ENCODE measurements at places on chromosomes 7 and 10.

DNA sequence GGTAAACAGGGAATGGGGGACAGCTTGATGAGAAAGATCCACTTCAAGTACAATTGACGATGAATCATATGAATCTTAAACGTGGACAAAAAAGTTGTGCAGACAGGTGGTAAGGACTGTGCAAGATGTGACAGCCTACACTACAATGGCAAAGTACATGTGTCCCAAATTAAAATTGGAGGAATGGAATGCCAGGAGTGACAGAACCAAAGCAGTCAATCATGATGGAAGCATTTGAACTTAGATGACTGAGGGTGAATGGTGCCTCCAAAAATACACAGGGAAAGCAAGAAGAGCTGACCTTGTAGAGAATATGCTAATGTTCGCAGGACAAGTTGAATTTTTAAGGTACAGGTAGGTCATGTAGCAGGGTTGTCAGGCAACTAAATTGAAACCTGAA, 150.3 kb upstream of the WNT16 start:
- no peak for DNase-seq

DNA sequence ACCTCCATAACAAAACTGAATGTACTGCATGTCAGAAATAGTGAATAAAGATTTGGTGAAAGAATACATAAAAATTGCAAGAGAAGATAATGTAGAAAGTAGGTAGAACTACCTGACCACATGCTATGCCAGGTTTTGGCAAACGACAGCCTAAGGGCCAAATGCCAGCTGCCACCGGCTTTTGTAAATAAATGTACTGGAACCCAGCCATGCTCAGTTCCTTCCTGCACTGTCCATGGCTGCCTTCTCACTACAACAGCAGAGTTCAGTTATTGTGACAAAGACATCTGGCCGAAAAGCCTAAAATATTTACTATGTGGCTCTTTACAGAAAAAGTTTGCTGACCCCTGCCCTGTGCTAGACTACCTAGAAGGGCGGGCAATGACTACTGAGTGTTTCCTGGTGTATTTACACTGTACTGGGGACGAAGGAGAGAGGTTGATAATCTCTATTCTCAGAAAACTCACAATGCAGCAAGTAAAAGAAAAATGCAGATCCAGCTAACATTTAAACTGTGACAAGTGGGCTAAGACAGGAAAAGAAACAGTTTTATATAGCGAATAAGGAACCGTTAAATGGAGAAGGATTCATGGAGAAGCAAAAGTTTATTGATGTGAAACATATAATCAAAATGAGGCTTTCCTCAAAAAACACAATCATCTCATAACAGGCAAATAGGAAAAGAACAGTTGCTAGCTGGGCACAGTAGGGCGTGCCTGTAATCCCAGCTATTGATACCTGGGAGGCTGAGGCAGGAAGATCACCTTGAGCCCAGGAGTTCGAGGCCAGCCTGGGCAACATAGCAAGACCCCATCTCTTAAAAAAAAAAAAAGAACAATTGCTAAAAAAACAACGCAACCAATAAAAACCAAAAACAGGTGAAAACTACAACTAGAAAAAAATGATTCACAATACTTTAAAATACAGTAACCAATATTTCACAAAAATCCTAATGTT, 13.7 kb downstream of the KIN start:
- no peak for DNase-seq

- no peak for DNase-seq
Measured at GRCh38 chr10:101120884-101121653, 10.0 kb upstream of the TLX1 start.

- no peak for DNase-seq
Measured at GRCh38 chr7:121401896-121402295, 5.8 kb upstream of the FAM3C start.

DNA sequence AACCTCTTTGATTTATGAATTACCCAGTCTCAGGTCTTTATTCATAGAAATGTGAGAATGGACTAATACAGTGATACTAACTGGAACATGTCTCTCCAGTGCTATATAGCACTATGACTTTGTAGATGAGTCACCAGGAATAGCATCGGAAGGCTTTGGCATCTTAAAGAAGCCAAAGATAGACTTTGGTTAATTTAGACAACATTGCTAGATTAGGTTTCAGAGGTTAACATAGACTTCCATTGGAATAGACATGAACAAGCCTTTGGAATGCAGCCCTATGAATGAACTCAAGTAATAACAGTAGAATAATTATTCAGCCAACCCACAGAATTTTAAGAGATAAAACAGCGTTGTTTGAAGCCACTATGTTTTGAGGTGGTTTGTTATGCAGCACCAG, 169.2 kb downstream of the HGF start:
- DNase-seq, result no peak

GRCh38 chr7:116434820-116435341, 64.7 kb upstream of the CAV2 start:
- no peak for DNase-seq

- DNase-seq, result no peak
Measured at GRCh38 chr7:112798274-112799159, 8.3 kb upstream of the TMEM168 start.

DNA sequence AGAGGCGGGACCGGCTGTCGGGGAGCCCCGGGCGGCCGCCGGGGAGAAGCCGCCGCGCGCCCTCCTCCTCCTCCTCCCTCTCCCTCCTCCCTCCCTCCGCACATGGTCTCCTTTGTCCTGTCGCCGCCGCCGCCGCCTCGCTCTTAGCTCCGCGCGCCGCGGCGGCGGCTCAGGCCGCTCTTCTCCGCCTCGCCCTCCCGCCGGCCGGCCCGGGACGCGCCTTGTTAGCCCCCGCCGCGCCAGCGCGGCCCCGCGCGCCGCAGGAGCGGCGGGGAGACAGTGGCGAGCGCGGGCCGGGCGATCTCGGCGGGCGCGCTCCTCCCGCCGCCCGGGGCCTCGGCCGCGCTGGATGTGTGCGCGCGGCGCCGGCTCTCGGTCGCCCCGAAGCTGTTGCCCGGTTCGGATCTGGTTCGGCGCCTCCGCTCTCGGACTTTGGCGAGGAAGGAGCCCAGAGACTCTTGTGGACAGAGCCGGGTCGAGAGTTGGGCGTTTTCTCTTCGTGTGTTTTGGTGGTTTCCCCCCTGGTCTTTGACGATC, 437.4 kb upstream of the GALNT17 start:
- peak; percentile 44 for DNase-seq

GRCh38 chr7:45670227-45670626, 96.1 kb downstream of the ADCY1 start:
- no peak for DNase-seq

DNA sequence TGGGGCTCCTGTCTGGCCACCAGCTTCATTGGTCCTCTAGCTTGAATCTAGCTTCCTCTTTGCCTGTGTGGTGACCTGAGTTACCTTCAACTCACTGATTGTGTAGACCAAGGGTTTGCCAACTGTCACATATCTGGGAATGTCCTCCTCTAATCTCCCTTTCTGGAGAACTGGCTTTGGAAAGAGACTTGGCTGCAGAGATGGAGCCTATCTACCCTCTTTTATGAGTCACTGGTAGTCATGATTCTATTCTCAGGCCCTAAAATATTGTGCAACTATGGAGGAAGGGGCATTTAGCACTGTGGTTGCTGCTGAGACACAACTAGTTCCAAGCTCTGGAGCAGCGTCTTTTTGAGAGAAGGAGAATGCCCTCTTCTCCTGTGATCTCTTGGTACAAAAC, 691.3 kb downstream of the KCNMA1 start:
- no peak for DNase-seq

DNA sequence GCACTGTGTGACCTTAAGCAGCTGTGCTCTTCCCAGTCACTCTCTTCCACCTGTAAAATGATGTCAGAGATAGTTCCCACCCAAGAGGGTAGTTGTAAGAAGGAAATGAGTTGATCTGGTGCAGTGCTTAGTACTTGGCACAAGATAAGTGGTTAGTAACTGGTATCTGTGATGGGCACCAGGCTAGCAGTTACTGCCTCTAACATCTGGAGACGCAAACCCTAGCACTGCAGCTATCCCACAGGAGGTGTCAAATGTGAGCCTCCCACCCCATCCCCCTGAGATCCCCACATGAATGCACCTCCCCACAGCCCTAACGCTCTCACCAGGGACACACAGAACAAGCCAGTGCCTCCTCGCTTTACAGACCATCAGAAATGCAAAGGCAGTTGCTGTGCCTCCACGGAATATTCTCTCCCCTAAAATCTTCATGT, 72.0 kb downstream of the KCNMA1 start:
- DNase-seq, result no peak

GRCh38 chr10:61633665-61634064, 29.1 kb upstream of the CABCOCO1 start:
- no peak for DNase-seq

- DNase-seq, result no peak
Measured at GRCh38 chr7:27689150-27689549, 26.5 kb upstream of the HIBADH start.

DNA sequence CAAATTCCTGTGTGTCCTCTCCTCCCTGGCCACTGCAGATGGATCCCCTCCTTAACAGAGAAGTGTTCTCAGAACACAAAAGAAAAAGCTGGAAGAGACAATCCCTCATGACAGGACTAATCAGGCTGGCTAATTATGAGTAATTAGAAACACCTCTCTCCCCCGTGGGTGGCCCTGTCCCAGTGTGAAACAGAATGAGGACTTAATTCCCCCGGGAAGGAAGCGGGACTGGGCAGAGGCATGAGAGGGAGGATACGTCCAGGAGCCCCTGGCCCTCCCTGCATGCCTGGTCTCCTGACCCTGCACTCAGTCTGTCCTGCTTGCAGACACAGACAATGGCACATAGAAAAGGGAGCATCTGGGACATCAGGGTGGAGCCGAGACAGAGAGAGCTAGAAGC, 7.6 kb upstream of the ADCYAP1R1 start:
- DNase-seq, result no peak

DNA sequence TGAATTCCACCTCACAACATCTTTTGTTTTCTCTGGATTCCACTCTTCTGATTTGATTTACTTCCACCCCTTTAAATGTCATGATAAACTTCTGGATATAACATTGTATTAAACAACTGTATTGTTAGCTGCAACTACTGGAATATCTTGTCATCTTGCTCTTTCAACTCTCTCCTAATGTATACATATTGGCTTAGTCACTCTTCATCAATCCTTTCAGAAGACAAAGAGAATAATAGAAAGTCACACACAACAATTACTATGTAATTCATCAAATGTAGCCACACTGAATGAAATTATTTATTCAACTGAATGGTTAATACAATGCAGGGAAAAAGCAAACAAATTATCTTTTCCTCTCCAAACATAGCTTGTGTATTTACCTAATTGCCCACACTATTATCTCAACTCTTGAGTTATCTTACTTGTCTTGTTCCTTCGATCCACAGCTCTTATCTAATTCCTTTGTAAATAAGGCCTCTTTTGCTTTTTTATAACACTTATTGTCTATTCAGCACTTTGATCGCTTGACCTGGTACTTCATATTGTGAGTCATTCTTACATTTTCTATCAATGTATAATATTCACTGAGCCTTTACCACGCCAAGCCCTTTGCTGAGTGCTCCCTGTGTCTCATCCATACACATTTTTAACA, 16.7 kb downstream of the SEMA3A start:
- DNase-seq, result no peak

DNA sequence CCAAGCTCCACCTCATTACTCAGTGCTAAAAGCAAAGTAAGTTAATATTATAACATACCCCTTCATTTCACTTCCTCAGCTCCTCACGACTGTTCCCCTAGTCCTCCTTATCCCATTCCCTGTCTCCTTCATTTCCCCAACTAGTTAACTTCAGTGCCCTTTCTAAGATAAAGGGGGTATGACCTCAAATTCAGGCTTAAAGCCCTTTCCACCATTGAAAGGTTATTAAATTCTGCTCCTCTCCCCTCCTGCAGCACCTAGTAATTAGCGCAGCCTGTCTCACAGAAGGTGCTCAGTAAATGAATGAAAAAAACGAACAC, 1.0 kb downstream of the CRPPA start:
- DNase-seq, result no peak

GRCh38 chr7:80127412-80128160, 7.0 kb upstream of the GNAI1 start:
- peak; percentile 98 for DNase-seq

GRCh38 chr10:25912866-25913265, 21.2 kb upstream of the MYO3A start:
- no peak for DNase-seq

- DNase-seq, result no peak
Measured at GRCh38 chr10:96685306-96685705, 35.0 kb downstream of the PIK3AP1 start.

DNA sequence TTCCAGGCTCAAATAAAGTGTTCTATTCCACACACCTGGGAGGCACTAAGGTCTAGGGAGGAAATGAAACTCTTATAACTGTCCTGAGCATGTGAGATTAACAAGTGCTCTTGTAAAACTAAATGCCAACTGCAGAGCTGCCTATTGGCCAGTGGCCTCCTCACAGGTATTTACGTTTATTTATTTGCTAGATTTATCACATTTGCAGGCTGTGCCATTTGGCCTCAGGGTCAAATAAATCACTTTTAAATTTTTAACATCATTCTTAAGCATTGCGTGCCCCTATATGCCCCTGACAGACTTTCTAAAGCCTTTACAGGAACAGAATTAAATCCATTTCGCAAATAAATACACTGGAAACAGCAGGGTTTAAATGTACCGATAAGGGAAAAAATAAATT, 381.8 kb upstream of the NFE2L3 start:
- no peak for DNase-seq

GRCh38 chr10:97525086-97525485, 26.4 kb downstream of the UBTD1 start:
- DNase-seq, result no peak

Measured in hippocampal formation (tissue), 2 donors.